ENCODE measurements at places on chromosomes 7 and 10.
A peak's percentile ranks its signal among the peaks of the same experiment; 100 is the strongest.

DNA sequence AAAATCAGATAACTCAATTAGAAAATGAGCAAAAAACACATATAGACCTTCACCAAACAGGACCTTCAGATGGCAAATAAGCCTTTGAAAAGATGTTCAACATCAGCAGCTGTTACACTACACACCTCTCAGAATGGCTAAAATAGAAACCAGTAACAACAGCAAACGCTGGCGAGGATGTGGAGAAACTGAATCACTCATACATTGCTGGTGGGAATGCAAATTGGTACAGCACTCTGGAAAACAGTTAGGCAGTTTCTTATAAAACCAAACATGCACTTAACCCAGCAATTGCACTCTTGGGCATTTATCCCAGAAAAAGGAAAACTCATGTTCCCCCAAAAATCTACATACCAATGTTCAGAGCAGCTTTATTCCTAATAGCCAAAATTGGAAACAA is 37.7 kb upstream of the SMARCD3 start:
- no peak for DNase-seq

GRCh38 chr7:20075992-20076820 is 141.0 kb downstream of the MACC1 start:
- no peak for DNase-seq

GRCh38 chr7:135291809-135292253 is 58.2 kb downstream of the STRA8 start:
- no peak for DNase-seq

DNA sequence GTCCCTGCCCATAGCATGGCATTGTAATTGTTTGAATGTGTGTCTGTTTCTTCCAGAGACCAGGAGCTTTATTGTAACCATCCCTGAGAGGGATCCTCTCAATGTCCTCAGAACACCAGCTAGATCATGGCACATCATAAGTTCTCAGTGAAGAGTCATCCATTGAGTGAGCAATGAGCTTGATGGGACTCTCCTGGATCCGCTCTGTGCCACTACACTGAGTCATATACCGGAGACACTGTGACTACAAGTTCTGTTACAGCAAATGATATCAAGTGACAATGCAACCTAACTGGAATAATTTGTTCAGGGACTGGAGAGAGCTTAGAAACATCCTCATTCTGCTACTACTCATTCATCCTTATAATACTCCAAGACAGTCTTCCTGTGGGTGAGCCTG is 25.1 kb downstream of the MRPS24 start:
- DNase-seq, result no peak

GRCh38 chr7:99579956-99580777 is 17.9 kb upstream of the TMEM225B start:
- peak; percentile 37 for DNase-seq

GRCh38 chr7:157909370-157909769 is 572.6 kb downstream of the DNAJB6 start:
- no peak for DNase-seq

DNA sequence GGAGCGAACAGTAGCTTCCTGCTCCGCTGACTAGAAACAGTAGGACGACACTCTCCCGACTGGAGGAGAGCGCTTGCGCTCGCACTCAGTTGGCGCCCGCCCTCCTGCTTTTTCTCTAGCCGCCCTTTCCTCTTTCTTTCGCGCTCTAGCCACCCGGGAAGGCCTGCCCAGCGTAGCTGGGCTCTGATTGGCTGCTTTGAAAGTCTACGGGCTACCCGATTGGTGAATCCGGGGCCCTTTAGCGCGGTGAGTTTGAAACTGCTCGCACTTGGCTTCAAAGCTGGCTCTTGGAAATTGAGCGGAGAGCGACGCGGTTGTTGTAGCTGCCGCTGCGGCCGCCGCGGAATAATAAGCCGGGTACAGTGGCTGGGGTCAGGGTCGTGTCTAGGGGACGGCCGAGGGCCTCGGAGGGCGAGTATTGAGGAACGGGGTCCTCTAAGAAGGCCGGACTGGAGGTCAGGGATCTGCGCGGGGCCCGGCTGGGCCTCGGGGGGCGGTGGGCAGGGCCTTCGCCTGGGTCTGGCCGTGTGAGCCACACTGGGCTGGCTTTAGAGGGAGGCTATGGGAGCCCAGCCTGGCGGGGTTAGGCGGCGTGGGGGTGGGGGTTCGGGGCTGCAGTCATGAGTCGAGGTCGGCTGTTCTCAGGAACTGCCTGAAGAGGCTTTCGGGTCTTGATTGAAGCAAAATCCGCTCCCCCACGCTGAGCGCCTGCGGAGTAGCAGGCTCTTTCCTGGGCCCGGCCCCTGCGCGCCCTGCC is at the start of gene CDK1:
Gene CDK1 (plus strand): TSS at position 265 of the 757 bp plus-strand sequence. CDS start 1,688 bp downstream, outside the sequence.
- DNase-seq, result peak; percentile 89

Measured in stimulated activated CD8-positive, alpha-beta memory T cell treated with anti-CD3 and anti-CD28 coated beads, Interleukin-7, amount 100 ng/mL, for 1 hour (primary cell).